Stimulated activated CD4-positive, alpha-beta T cell treated with anti-CD3 and anti-CD28 coated beads, TNF-alpha, amount 100 ng/mL, for 1 hour (primary cell): ENCODE measurements at places on chromosomes 12 and 14.

- no peak for DNase-seq
Measured at GRCh38 chr12:62190689-62191490, 69.3 kb upstream of the USP15 start.

- DNase-seq: no peak
Measured at GRCh38 chr12:20368114-20368650, at the start of gene PDE3A. Gene PDE3A (plus strand): TSS chr12:20368537. CDS start chr12:20369285, 748 bp downstream.

GRCh38 chr12:105264771-105265170 is 28.8 kb upstream of the APPL2 start:
- no peak for DNase-seq

- no peak for DNase-seq
Measured at GRCh38 chr12:117760990-117761389, 207.8 kb downstream of the KSR2 start.

DNA sequence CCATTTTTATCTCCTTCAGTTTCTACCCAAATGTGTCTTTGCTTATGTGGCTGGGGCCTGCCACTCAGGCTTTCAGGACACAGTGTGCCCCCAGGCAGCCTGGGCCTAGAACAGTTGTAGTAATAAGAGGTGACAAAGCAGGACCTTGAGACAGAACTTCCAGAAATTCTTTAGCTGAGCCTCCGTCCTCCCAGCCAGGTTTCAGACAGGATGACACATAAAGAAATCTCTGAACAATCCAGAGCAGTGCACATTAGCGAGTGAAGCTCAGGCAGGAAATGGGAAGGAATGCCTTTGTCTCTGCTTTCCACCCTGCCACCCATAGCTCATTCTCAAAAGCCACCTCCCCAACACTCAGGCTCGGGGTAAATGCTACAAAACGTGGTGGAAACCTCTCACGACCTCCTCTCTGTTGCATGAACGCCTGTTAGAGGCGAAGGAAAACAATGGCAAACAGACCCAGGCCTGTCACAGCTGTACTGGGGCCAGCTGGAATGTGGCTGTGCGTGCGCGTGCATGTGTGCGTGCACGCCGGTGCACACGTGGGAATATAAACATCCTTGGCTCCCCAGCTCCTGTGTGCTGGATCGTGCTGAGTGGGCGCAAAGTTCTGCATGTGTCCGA is 286.7 kb downstream of the ZFP36L1 start:
- DNase-seq: no peak

DNA sequence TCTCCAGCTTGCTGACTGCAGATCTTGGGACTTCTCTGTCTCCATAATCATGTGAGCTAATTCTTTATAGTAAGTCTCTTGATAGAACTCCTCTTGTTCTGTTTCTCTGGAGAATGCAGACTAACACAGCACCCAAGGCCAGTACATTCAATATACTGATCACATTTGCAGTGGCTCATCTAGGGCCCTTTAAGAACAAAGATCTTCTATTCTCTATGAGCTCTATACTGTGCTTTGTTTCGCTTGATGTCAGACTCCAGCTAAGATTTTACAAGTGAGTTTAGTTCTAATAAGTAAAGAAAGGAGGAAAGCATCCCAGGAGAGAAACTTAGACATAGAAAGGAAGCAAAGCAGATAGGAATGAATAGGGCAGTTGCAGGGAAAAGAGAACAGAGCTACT is 69.3 kb upstream of the TMPO start:
- DNase-seq: no peak

DNA sequence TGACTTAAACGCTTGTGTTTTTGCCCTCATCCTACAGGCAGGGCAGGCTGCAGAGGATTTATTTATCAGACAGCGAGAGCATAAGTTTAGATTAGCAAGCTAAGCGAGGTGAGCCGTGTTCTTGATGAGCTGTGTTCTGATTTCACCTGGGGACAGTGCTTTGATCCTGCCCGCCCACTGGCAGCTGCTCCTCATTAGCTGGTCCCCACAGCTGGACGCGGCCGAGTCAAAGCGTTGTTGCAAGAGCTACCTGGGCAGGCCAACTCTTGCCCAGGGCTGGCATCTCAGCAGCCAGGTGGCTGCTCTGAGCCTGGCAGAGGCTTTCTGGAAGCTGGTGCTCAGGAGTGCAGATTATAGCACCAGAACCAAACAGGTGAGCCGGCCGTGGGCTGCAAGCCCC is 46.8 kb upstream of the BEGAIN start:
- no peak for DNase-seq

GRCh38 chr14:92673601-92674150 is 74.8 kb downstream of the LGMN start:
- DNase-seq: no peak

DNA sequence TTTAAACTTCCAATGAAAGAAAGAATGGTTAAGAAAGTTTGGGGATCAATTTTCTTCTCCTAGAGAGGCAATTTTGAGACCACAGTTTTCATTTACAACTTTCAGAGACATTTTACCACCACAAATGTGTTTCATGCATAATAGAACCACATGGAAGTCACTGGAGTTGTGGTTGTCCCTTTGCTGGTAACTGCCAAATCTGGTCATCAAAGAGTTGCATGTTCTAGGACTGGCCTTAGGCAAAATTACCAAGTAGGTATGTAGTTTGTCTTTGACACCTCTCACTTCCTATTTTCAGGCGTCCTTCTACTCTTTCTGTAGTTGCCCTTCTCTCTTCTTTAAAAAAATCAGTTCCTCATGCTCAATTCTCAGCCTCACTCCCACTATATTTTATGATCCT is 54.3 kb upstream of the TMX1 start:
- DNase-seq: no peak
